ENCODE measurements at places on chromosomes 11 and 22. TPM values are rescaled to one million over a fixed set of nuclear protein-coding genes. Genes with fewer than 3 reads are reported as not detected.
A peak's percentile ranks its signal among the peaks of the same experiment; 100 is the strongest.

DNA sequence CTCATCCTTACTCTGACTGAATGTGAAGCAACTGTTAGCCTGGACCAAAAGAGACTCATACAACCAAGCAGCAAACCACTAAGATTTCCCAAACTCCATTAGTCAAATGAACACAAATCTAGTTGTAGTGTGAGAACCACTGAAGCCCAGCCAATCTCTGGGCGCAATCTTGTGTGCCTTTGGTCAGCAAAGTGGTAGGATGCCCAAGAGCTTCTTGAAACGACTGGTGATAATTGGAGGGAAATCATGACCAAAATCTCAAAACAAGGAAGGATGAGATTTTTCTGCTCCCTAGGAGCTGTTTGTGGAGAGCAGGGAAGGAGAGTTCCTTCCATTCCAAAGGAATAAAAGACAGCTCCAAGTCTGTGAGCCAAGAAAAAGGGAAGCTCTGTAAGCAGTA, 24.0 kb downstream of the F2 start:
- no peak for DNase-seq

DNA sequence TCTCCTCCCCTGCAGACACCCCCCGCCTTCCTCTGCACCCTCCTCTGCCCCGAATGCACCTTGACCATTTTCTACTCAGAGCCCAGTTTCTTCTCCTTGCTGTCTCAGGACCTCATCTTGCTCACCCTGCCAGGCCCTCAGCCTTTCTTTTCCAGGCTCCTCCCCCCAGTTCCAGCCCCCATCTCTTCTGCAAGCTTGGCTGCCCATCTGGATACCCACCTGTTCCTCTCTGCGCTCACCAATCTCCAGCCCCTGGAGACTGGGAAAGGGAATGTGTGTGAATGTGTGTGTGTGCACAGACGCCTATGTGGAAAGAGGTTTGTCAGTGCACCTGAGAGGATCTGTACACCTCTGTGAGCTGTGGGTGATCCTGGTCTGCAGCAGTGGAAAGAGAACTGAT, 36.4 kb downstream of the SLC22A12 start:
- no peak for DNase-seq

- DNase-seq: no peak
These were observed 78.3 kb downstream of the MICAL2 start for GRCh38 chr11:12188548-12189317.

GRCh38 chr11:96222102-96222501, 120.9 kb downstream of the MAML2 start:
- no peak for DNase-seq

SMDT1 gene
- 13.8 TPM for total RNA-seq

- DNase-seq: peak; percentile 28
These were observed 17.2 kb upstream of the OR5B21 start for GRCh38 chr11:58525037-58525614.

TMPRSS5 gene
- total RNA-seq: 0.33 TPM

DNA sequence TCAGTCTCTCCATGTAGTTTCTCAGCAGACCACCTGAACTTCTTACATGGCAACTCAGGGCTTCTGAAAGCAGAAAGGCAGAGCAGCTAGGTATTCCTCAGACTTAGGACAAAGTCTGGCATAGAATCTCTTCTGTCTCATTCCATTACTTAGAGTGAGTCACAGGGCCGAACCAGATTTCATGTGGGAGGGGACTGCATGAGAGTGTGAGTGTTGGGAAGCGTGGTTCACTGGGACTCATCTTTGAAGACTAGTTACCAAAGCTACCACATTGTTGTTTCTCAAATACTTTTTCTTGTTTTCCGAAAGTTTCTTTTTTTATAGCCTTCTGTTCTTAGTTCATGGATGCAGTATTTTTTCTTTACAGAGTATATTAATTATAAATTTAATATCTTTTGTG, 36.1 kb upstream of the SCN3B start:
- no peak for DNase-seq

C11orf16 gene
- total RNA-seq: not detected

DNA sequence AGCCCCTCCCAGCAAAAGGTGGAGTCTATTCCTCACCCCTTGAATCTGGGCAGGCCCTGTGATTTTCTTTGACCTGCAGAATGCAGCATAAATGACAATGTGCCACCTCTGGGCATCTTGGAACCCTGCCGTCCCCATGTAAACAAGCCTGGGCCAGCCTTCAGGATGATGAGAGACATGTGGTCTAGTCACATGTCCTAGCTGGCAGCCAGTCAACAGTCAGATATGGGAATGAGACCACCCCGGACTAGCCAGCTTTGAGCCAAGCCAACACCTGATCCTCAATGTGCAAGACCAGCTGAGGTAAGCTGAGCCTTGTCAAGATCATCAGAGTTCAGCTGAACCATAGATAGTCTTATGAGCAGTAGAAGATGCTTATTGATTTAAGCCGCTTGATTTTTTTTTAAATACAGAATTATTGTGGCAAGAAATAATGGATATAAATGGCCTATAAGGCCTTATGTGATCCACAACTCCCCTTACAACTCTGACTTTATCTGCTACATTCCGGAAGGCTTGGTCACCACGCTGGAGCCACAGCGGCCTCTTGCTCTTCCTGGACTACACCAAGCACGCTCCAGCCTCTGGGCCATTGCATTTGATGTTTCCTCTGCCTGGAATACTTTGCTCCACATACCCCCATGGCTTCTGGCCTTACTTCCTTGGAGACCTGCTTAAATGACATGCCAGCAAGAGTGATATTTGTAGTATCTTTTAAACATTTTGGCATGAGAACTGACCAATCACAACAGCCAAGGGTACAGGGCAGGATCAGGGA, 225.9 kb upstream of the SESN3 start:
- no peak for DNase-seq

DNA sequence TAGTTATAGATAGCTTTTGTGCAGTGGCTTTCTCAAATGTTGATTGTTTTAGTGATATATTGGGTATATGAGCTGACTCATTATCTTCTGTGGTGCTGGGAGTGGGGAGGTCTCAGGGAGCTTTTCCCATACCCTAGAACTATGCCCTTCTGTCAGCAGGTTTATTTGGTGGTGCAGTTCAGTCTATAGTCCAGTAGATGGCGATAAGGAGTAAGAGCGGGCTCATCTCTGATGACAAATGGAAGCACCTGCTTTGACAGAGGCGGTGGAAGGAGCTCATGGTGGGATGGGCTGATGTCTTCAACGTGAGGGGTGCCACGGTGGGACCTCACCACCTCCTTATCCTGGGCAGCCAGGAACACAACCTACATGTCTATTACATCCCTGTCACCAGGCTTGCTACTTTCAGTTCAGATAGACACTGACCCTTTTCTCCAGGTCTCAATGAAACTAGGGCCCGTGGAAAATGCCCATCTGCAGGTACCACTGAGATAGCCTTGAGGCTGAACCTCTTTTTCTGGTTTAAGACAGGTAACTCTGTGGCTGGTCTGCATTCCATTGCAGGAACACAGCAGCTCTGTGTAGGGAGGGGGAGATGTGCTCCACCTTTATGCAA, 13.0 kb upstream of the OR6A2 start:
- DNase-seq: no peak

All from body of pancreas (tissue), 4 donors.